ENCODE measurements at places on chromosomes 6 and 20.

DNA sequence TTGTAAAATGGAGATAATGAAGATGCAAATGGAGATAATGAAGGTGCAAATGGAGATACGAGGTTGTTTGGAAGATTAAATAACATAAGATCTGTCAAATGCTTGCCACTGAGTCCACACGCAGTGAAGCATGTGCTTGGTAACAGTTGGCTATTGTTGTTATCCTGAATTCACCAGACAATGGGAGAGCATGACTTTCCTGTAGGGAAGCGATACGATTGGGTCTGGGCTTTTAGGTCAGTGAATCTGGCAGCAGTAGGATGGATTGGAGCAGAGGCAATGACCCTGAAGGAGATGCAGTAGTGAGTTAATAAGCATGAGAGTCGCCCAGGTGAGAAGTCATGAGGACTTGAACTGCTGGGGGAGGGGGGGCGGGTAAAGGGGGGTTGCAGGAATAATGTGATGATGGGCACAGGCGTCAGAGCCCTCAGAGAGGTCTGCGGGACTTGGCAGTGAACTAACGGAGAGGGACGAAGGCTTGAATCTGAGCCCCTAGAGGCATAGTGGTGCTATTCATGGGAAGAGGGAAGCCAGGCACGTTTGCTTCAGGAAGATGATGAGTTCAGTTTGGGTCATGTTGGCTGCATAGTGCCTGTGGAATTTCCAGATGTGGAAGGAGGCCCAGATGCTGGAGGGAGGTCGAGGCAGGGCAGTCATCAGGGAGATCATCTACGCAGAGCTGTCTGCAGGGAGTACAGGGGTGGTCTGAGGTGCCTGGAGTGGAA, 55.4 kb downstream of the ZDHHC14 start:
- DNase-seq = no peak

- DNase-seq = no peak
Measured at GRCh38 chr6:15282334-15282733, 36.5 kb downstream of the JARID2 start.

DNA sequence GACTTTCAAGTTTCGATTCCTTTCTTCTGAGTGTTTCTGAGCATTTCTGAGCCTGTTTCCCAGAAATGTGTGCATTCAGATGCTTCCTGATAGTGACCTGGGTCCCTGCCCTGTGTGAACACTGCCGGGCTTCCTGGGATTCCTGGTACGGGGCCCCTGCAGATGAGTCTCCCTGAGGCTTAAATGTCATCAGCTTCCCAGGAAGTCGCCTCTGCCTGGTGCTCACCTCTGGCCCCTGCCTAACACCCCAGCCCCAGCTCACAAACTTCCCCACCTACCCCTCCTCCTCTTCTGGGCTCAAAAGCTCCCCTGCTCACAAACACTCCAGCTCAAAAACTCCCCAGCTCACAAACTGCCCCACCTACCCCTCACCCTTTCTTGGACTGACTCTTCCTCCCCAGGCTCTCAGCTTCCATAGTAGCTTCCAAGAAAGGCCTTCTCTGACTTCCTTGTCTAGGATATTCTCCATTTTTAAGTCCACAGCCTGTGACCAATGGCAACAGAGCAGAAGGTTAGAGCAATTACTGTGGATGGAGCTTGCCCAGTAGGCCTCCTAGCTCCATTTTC, 42.0 kb downstream of the TGM2 start:
- DNase-seq = no peak

GRCh38 chr6:169944061-169944337, 192.6 kb downstream of the ERMARD start:
- DNase-seq = no peak

- DNase-seq = no peak
Measured at GRCh38 chr6:35491558-35492257, 5.2 kb downstream of the TEAD3 start.

- no peak for DNase-seq
Measured at GRCh38 chr20:48697845-48698491, 129.8 kb downstream of the PREX1 start.

- DNase-seq = peak; percentile 57
Measured at GRCh38 chr20:32789896-32790750, 27.9 kb downstream of the DNMT3B start.
